ENCODE measurements at places on chromosomes 2 and 18. TPM values are rescaled to one million over a fixed set of nuclear protein-coding genes. Genes with fewer than 3 reads are reported as not detected.

DNA sequence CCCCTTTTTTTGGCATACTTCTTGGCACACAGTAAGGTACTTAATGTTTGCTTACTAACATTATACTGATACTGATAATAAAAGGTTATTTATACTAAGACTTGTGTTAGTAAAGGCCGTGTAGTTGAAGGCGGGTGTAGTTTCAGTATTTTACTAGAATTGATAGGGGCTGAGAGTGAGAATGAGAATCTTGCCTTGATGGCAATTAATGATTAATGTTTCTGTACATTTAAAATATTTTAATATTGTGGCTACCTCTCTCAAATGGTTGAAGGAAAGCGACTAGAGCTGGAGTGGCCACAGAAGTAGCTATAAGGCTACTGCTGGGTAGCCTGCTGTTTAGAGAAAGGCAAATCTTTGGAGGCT is 29.3 kb downstream of the PELI1 start:
- DNase-seq = no peak

GRCh38 chr2:52532956-52533355 is 1234.6 kb upstream of the CHAC2 start:
- no peak for DNase-seq

DNA sequence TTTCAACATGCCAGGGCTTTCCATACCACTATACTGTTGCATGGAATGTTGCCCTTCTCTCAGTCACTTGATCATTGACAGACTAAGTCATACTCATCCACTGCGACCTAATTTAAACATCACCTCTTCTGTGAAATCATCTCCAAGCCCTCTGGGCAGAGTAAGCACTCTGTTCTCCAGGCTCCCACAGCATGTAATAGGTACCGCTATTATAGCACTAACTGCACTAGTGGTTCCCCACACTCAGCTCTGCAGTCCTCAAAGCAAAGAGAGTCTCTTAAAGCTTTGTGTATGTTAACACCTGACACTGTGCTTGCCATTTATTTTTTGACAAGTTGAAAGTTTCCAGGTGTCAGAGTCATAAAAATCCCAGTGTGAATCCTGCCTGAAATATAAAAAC is 947.2 kb downstream of the ERBB4 start:
- DNase-seq = no peak

DNA sequence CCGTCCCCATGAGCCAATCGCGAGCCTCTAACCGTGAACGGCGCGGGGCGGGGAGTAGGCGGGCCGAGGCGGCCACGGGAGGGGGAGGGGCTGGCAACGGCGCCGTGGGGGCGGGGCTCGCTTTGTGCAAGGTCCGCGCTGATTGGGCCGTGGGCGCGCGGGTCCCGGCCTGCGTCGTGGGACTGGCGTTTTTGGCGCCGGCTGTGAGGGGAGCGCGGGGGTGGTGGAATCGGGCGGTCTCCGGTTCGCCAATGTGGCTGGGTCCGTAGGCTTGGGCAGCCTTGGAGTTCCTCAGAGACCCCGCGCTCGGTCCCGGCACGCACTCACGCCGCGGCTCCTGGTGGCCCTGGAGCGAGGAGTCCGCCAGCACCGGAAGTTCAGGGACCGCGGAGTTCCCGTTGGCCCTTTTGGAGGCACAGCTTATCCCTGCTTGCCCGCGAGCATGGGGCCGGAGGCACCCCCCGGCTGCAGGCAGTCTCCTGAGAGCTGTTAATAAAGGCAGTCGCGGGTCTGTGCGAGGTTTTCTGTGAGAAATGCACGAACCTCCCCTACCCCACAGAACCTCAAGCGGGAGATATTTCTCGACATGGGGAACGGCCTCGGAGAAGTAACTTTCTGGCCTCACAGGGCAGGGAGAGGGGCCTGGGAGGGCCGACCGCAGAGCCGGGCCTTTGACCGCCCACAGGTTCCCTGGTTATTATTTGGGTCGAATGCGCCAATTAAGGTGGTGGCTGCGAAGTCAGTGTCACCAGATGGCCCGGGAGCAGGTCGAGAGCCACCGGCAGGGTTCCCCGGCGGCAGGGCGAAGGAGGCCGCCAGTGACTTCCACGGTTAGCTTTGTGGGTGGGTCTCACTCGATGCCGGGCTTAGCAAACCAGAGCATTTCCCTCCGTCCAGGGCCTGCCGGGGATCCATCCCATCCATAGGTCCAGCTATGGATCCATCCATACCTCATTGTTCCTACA is 574 bp upstream of the NCL start:
- no peak for DNase-seq

GRCh38 chr18:79345981-79346380 is 49.7 kb upstream of the NFATC1 start:
- DNase-seq = no peak

DNA sequence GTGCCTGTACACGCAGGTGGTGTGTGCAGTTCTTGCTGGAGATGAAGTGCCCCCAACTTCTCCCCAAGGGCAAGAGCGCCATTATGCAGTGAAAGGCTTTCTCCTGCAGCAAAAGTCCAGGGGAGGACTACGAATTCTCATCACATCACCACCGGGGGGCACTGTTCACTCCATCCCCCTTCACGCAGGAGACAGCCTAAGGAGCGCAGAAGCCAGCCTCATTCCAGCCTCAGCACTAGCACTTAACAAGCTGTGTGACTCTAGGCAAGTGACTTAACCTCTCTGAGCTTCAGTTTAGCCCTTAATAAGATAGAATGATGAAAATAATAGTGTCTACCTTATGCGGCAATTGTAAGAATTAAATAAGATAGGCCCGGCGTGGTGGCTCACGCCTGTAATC is 32.3 kb downstream of the DNMT3A start:
- DNase-seq = no peak

GRCh38 chr2:95345081-95345562 is 48.0 kb downstream of the KCNIP3 start:
- no peak for DNase-seq

DNA sequence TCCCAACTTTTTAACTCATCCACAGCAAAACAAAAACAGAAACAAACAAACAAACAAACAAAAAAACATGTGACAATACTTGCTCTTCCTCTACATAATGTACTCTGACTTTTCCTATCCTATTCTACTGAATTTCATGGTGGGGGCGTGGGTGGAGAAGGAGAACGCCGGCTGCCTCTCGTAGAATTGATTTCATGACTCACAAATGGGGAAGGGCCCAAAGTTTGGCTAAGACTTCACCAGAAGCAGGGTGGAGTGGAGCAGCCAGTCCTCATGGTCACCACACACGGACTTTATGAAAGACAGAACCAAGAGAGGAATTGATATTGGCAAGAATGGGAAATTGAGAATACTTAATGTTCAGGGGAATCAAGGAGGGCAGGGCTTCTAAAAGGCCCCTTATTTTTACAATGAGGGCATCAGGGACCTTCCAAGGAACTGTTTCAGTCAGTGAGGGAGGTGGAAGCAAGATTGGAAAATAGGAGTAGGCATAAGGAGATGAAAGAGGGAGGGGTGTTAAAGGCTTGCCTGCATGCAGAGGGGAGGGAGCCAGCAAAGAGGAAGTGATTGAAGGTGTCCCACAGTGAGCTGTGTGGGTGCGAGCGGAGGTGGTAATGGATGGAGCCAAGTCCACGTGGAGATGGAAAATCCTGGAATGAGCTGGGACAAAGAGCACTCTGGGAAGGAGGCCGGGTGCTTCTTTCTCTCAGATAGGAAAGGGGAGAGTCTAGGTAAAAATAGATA is 27.9 kb downstream of the MARCHF4 start:
- DNase-seq = no peak

DNA sequence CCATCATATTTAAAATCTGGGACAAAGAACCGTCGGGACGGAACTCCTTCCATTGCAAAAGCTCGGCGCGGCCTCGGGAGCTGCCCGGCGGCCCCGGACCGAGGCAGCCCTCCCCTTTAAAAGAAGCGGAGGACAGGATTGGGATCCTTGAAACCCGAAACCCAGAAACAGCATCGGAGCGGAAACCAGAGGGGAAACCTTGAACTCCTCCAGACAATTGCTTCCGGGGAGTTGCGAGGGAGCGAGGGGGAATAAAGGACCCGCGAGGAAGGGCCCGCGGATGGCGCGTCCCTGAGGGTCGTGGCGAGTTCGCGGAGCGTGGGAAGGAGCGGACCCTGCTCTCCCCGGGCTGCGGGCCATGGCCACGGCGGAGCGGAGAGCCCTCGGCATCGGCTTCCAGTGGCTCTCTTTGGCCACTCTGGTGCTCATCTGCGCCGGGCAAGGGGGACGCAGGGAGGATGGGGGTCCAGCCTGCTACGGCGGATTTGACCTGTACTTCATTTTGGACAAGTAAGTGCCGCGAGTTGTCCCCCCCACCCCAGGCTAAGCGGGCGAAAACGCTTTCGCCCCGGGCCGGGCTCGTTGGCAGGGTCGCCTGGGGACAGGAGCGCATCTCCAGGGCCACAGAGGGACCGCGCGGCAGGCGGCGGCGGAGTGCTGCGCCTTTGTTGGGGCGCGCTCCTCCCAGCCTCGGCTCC is at the start of gene ANTXR1:
ANTXR1 (plus strand) TSS at position 38 of the 698 bp plus-strand sequence; CDS start at position 359, 321 bp downstream.
- peak; percentile 84 for DNase-seq

GRCh38 chr2:242031481-242032019 is 162.0 kb downstream of the RTP5 start:
- DNase-seq = peak; percentile 39

DNA sequence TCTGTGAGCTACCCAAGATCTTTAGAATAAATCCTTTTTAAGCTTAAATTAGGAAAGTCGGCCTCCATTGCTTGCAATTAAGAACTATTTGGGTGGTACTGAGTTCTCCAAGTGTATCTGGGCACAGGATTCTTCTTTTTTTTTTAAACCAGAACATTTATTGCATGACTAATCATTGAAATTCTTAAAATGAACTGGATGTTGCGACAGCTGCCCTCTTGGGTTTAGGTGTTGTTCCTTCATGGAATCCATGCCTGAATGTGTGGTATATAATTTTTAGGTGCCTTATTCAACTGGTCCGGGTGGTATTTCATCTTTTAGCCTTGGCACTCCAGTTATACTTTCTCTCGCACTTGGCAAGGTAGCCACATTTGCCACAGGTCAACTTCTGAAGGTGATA is 14.5 kb upstream of the KCNK3 start:
- no peak for DNase-seq

GRCh38 chr2:19850056-19851050 is 51.4 kb downstream of the TTC32 start:
- no peak for DNase-seq

DNA sequence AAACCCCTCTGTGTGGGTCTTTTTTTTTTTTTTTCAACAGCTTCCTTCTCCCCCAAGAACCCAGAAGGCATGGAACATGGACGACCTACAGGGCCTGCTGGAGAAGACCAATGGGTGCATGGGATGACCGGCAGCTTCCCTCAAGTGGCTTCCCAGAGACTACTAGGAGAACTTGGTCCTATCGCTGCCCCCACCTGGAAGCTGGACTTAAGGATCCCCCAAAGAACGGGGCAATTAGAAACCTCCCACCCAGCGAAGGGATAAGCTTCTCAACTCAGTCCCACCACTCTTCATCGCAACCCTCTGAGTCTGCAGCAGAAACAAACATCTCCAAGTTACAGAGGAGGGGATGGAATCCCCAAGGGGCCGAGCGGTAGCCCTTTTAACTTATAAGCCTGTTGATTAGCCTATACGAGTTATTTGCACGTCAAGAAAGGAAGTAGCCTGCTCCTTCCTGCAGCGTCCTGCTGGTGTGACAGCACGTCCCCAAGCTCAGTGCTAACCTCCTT is 1.4 kb downstream of the ACTR1B start:
- DNase-seq = no peak

- no peak for DNase-seq
These were observed 49.7 kb downstream of the TANK start for GRCh38 chr2:161209902-161210301.

- DNase-seq = no peak
These were observed 298.8 kb upstream of the FANCL start for GRCh38 chr2:58539973-58540372.

- no peak for DNase-seq
These were observed 82.5 kb upstream of the KCNE4 start for GRCh38 chr2:222969491-222969890.

DNA sequence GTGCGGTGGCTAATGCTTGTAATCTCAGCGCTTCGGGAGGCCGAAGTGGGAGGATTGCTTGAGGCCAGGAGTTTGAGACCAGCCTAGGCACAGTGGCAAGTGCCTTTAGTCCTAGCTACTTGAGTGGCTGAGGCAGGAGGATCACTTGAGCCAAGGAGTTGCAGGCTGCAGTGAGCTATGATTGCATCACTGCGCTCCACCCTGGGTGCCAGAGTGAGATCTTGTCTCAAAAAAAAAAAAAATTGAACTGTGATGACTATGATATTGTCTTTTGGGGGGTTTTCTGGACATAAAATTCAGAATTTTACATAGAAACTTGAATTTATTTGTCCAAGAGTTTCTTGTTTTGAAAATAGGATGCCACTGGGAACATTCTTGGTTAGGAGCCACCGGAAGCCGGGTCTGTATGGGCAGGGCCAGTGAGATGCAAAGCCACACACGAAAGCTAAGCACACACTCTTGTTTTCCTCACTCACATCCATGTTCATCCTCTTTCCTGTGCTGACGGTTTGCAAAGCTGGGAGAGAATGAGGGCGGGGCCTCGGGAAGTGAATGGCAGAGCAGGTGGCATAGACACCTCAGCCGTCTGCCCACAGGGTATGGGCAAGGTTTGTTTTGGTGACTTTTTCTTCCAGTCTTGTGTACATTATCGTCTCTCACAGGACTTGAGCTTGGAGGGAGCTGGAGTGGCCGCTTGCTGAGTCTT is 12.6 kb downstream of the AGAP1 start:
- DNase-seq = no peak

- peak; percentile 68 for DNase-seq
These were observed 16.7 kb upstream of the BZW1 start for GRCh38 chr2:200795028-200795440.

GRCh38 chr2:157827377-157827776 is 48.8 kb downstream of the ACVR1 start:
- no peak for DNase-seq

GRCh38 chr2:38907743-38908562 is 18.3 kb downstream of the ARHGEF33 start:
- no peak for DNase-seq

DNA sequence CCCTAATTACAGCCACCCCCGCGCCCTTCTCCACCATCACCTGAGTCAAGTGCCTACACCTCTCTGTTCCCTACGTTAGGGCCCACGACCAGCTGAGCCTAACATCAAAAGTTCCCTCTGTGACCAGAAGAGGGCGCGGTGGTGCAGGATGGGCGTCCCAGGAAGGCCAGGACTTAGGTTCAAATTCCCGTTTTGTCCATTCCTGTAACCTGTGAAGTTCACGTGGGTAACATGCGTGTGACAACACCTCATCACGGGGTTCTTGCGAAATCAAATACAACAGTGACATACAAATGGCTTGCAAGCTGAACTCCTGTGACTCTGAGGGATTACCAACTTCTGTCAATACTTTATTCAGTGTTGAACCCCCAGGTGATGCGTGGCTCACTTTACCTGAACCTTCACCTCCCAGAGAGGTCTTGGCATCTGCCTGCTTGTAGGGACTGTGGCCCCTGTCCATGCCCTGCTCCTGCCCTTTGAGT is 207.9 kb downstream of the ARL4C start:
- peak; percentile 80 for DNase-seq

- no peak for DNase-seq
These were observed 51.8 kb upstream of the GPR75 start for GRCh38 chr2:53911434-53912189.

Gene GULP1
- 50.9 TPM for total RNA-seq

Gene KIAA2012
- total RNA-seq = not detected

Gene EGR4
- total RNA-seq = not detected

Gene IL36A
- not detected for total RNA-seq

Gene NTSR2
- total RNA-seq = not detected

All from sigmoid colon (tissue), 7 donors.